ENCODE measurements at places on chromosomes 5 and 9.

DNA sequence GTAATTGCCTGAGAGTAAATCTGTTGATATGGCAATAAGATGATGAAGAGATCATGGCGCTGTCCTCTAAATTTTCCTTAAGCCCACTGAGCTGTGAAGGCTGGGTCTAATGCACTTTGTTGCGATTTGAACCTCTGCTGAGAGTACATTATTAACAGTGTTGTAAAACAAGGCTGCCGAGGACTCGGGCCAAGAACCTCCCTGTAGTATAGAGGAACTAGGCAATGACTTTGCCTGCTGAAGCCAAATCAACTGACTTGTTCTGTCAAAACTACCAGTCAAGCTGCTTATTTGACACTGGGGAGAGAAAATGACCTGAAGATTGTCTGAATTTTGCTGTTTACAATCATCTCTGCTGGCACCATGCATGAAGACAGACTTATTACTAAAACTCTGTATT, 1154.7 kb downstream of the DTWD2 start:
- no peak for DNase-seq

GRCh38 chr9:108939975-108940374, 5.8 kb downstream of the ABITRAM start:
- no peak for DNase-seq

- DNase-seq, result no peak
Observed at GRCh38 chr9:125255781-125256391, 5.7 kb upstream of the GAPVD1 start.

- no peak for DNase-seq
Observed at GRCh38 chr9:104293877-104294276, 199.8 kb downstream of the SMC2 start.

GRCh38 chr9:133594310-133594709, 14.9 kb downstream of the FAM163B start:
- DNase-seq, result no peak

- no peak for DNase-seq
Observed at GRCh38 chr5:140042393-140042642, 781 bp downstream of the NRG2 start.

- DNase-seq, result no peak
Observed at GRCh38 chr9:87751423-87751822, 25.5 kb downstream of the CTSL start.

- no peak for DNase-seq
Observed at GRCh38 chr5:125660231-125660895, 762.8 kb upstream of the GRAMD2B start.

DNA sequence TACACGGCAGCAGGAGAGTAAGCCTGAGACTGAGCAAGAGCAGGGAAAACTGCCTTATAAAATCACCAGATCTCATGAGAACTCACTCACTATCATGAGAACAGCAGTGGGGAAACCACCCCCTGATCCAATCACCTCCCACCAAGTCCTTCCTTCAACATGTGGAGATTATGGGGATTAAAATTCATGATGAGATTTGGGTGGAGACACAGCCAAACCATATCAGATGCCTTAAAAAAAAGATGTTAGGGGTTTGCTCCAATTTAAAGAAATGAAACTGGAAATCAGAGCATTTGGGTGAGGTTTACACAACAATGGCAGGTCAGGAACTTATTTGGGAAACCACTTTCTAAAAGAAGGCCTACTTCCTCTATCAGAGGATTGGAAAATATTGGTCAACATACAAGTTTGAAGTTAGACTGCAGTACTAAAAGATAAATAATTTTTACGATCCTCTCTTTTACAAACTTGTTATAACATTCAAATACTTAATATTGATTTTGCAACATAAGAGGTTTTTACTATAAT, 105.1 kb downstream of the FBN2 start:
- no peak for DNase-seq

- no peak for DNase-seq
Observed at GRCh38 chr5:153941265-153941664, 97.4 kb downstream of the FAM114A2 start.

DNA sequence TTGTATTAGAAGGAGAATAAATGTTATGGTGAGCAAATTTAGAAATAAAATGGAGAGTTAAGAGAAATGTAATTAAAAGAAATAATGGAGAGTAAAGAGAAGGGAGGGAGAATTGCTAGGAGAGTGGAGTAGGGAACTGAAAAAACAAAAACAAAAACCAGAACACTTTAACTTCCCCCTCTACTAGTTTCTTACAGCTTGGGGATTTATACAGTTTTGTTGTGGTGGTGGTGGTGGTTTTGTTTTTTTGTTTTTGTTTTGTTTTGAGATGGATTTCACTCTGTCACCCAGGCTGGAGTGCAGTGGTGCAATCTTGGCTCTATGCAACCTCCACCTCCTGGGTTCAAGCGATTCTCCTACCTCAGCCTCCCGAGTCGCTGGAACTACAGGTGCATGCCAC, 322.4 kb downstream of the TMEM167A start:
- no peak for DNase-seq

GRCh38 chr5:167723254-167723871, 568.1 kb upstream of the WWC1 start:
- DNase-seq, result peak; percentile 72

GRCh38 chr5:133523013-133523658, 89.2 kb downstream of the FSTL4 start:
- no peak for DNase-seq

- no peak for DNase-seq
Observed at GRCh38 chr5:68999181-68999580, 94.6 kb upstream of the SLC30A5 start.

DNA sequence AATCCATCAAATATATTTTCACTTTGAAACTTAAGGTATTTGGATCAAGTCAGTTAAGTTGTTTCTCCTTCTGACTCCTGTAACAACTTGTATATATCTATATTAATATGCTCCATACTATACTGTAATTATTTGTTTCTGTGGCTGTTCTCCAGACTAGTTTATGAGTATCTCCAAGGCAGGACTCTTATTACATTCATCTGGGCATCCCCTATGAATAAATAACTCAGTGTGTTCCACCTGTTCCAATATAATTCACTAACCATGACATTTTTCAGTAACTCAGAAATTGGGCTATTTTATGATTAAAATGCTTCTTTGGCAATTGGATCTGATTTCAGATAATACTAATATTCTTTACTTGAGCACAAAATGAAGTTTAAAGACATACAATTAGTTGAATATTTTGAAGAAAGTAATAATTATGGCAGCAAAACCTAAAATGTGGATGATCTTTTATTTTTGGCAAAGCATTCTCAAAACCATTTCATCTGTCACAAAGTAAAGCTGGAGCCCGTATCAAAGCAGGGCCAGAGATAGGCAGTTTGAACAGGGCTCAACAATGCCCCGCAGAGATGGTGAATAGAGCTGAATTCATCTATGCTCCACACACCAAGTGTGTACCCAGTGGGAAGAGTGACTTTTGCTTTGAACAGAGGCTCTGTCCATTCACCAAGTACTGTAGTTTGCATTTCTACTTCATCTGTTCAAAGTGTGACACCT, 314.3 kb downstream of the PDE4D start:
- DNase-seq, result no peak

GRCh38 chr5:10645146-10645545, 81.3 kb downstream of the ANKRD33B start:
- peak; percentile 27 for DNase-seq

DNA sequence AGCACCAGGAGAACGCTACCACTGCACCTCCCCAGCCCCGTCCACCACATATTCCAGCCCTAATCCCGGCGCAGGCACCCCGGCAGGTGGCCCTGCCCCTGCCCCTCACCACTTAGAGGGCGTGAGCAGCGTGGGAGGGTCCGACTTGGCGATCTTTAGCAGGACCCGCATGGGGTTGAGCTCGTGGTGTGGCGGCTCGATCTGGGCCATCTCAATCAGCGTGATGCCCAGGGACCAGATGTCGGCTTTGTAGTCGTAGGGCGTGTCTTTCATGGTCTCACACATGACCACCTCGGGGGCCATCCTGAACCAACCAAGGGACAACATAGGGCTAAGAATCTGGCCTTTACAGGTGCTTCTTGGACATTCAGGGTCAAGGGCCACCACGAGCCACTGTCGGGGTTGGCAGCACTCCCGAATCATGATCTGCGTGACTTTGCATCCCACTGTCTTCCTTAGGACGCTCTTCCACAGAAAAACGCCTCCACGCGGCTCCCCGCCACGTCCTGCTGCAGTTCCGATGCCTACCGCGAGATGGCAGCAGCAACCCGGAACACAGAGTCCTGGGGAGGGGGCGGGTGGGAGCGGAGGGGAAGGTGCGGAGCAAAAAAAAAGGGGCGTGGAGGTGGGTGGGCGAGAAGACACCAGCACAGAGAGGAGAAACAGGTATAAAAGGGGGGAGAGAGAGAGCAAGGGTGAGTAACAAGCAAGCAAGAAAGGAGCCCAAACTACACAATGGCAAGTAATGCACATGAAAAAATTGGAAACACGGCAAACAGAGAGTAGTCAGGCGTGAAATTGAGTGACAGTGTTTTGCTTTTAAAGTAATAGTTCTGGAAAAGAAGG, 81.3 kb downstream of the STK10 start:
- DNase-seq, result peak; percentile 78

GRCh38 chr5:82349652-82350051, 71.5 kb upstream of the RPS23 start:
- peak; percentile 47 for DNase-seq

DNA sequence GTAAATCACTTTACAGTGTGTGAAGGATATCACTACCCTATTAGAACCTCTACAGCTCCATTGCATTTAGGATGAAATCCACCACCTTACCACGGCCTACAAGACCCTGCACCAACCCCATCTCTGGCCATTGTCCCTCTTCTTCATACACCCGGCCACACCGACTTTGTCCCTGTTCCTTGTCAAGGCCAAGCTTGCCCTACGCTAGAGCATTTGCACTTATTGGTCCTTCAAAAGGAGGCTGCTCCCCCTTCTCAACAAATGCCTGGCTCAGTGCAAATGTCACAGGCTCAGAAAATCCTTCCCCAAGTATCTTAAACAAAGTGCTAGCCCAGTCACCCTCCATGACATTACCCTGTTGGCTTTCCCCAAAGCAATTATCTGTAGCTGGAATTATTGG, 4.1 kb upstream of the HRH2 start:
- no peak for DNase-seq

GRCh38 chr9:132516301-132516700, 66.1 kb upstream of the BARHL1 start:
- no peak for DNase-seq

- no peak for DNase-seq
Observed at GRCh38 chr9:134571946-134572917, 69.4 kb upstream of the COL5A1 start.

DNA sequence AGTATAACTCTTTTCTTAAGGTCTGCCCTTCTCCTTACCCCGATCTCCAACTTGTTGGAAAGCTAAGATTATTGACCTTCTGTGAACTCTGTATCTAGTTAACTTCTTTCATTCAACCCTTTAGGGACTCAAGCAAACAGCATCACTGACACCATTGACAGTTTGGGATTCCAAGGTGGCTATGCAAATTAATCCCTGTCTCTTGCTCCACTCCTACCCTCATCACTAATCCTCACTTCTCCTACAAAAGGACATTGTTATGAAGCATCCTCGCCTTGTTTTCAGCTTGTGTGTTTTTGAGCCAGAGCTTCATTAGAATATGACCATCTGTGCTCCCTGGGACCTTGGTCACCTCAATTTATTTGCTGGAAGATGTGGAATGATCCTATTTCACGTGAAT, 337.9 kb downstream of the PDE4D start:
- no peak for DNase-seq

DNA sequence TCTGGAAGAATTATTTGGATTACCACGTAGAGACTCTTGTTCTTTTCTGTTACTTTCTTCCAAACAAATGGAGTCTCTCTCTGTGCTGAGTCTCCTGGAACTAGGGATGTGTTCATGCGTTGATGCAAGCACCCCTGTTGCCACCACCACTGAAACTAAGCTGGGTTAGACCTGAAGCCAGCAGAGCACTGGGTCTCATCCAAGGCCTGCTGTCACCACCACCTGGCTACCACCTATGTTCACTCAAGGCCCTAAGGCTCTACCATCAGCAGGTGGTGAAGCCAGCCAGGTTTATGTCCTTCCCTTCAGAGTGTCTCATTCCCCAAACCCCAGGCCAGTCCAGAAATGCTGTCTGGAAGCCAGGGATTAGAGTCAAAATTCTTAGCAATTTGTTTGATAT, 13.3 kb downstream of the RIC1 start:
- DNase-seq, result no peak

GRCh38 chr5:139682016-139682975, 34.1 kb downstream of the CXXC5 start:
- no peak for DNase-seq

GRCh38 chr9:87537625-87538024, 40.0 kb downstream of the DAPK1 start:
- DNase-seq, result no peak

DNA sequence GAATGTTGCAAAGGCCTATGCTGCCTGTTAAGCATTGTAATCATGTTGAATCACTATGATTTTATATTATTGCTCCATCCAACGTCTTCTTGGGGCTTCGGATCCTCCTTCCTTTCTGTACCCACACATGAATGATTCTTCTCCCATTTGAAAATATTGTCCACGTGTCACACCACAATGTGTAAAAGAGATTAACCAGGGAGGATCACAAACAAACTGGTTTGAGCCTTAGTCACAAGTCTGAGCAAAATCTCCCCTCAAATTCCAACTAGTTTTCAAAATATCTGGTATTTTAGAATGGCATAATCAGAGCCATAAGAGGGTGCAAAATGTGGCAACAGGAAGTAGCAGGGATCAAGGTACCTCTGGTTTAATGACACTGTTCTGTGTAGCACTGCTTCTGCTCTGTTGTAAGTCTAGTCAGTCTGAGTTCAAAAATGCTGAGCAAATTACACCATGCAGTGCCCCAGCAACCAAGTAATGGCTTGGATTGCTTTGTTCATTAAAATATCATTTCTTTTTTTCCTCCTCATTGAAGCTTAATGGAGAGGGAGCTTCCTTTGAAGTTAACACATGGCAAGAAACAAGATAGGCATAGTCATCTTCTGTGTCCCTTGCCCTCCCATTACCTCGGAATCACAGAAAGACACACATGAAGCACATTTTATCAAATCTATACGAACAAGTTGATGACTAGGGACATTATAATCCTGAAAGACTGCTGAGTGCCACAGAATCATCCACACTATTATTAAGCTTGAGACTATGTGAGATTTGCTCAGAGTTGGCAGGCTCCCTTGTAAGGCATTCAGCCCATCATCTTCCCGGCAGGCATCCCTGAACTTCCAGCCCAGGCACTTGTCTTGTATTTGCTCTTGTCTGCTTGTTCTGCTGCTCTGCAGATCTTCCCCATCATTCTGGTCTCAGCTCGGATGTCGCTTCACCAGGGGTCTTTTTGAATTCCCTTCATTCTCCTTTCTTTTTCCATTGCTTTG, 102.0 kb upstream of the PRLR start:
- no peak for DNase-seq

Data from activated CD4-positive, alpha-beta T cell treated with anti-CD3 and anti-CD28 coated beads, Interleukin-2, Interleukin-6, amounts not matched to agents 100 ng/mL and 50 ng/mL, durations not matched to agents 16 hours and 8 hours (primary cell).